ENCODE measurements at places on chromosomes 13 and 19.

DNA sequence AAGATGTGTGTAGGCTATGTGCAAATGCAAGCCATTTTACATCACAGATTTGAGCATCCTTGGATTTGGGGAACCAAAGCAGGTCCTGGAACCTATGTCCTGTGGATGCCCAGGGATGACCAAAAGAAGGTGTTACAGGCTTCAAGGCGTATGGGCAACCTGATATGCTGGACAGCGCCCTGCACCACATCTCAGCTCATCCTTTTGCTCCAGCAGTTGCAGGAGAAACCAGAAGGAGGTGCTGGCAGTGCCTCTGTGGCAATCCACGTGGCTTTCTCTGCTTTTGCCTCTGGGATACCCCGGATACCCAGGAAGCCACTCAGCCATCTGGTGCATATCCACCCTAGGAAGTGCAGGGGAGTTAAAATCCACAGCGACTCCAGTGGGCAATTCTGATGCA, 110.3 kb upstream of the VSTM2B start:
- no peak for DNase-seq

DNA sequence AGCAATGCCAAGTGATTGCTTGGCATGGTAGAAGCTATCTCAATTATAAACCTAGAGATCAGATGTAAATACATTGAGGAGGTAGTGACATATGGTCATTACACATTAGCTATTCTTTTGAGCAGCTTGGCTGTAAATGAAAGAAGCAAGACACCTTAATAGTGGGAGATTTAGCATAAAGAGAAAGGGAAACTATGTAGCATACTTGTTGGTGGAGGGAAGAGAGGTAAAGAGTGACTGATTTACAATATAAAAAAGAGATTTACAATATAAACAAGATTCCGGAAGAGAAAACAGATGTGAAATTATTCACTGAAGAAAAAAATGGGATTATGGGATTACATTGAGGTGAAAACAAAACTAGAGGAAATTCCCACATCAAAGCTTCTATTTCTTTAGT, 2009.6 kb downstream of the OLFM4 start:
- no peak for DNase-seq

- no peak for DNase-seq
Measured at GRCh38 chr19:32220951-32221350, 124.5 kb upstream of the ZNF507 start.

DNA sequence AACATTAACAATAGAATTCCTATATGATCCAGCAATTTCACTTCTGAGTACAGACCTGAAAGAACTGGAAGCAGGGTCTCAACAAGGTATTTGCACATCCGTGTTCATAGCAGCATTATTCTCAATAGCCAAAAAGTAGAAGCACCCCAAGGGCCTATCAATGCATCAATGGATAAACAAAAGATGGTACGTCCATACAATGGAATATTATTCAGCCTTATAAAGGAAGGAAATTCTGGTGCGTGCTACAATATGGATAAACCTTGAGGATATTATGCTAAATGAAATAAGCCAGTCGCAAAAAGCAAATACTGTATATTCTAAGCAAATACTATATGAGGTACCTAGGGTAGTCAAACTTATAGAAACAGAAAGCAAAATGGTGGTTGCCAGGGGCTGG, 30.8 kb upstream of the CEBPA start:
- no peak for DNase-seq

DNA sequence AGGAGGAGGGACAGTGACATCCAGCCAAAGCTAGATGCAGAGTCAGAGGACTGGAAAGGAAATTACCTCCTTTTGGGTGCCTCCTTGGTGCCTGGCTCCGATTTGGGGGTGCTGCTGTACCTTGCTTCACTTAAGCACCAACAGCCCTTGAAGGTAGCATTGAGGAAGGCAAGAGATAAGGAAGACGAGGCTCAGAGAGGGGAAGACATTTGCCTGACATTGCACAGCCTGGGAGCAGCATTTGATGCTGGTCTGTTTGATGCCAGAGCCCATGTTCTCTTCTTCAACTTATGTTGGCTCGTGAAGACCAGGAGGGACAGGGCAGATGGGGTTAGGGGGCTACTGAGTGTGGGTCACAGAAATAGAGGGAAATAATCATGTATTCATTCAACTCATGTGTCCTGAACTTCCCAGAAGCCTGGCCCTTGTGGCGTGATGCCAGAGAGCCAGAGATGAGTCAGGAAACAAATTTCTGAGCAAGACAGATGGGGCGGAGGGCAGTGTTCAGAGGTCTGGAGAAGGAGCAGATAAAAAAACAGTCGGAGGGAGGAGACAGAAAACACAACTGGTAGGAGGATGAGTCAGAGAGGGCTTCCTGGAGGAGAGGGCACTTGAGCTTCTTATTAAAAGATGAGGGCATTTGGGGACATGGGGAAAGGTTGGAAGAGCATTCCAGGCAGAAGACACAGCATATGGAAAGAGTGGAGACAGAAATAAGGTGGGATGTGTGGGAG, 3.0 kb upstream of the C19orf81 start:
- DNase-seq = no peak

DNA sequence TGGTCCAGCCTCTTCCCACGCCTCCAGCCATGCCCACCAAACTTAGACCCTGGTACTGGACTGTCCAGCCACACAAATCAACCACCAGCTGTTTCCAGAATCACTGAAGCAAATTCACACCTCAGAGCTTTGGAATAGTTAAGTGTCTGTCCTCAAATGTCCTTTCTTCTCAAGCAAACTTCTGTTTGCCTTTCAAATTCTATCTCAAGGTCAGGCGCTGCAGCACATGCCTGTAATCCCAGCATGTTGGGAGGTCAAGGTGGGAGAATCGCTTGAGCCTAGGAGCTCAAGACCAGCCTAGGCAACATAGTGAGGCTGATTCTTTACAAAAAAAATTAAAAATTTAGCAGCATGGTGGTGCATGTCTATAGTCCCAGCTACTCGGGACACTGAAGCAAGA, 19.4 kb upstream of the PRODH2 start:
- no peak for DNase-seq

GRCh38 chr19:11784356-11784755, 14.0 kb upstream of the ZNF491 start:
- no peak for DNase-seq

GRCh38 chr19:57816652-57817051, 1.9 kb upstream of the ZNF552 start:
- peak; percentile 15 for DNase-seq

- peak; percentile 25 for DNase-seq
Measured at GRCh38 chr19:42074513-42075363, 1.2 kb upstream of the ZNF574 start.

- DNase-seq = no peak
Measured at GRCh38 chr13:96851856-96852445, 142.3 kb downstream of the OXGR1 start.

DNA sequence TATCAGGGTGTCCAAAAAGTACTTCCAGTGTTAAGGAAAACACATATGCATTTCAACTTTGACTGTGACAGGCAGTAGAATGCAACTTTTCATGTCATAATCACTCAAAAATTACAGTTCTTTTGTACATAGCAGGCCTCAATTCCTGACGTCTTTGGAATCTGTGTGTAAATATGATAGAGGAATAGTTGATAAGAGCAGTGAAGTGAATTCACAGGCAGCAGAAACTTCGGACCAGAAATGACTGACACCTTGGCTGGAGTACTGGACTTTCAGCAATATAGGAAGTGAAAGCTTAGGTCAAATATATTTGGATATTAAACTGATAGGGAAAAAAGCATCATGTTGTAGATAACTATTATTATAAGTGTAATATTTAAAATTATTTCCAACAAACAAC, 1741.2 kb upstream of the PCDH20 start:
- DNase-seq = no peak

GRCh38 chr19:48874303-48875135, 2.3 kb downstream of the PPP1R15A start:
- DNase-seq = peak; percentile 19

DNA sequence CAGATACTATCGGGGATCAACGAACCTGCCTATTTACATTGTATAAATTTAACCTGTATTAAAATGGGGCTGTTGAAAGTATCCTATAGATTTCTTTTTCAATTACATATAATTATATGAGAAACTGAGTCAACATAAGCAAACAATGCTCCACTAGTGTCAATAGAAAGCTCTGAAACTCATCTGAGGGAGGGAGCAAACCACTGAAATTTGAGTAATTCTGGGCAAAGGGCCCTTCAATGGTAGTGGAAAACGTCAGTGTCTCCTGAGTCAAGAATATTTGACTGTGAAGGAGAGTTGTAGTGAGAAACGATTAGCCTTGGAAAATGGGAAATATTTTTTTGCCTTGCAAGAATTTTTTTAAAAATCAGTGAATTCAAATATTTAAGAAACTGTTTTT, 17.6 kb upstream of the VN1R4 start:
- no peak for DNase-seq

- DNase-seq = no peak
Measured at GRCh38 chr13:43676320-43676719, 110.5 kb downstream of the ENOX1 start.

DNA sequence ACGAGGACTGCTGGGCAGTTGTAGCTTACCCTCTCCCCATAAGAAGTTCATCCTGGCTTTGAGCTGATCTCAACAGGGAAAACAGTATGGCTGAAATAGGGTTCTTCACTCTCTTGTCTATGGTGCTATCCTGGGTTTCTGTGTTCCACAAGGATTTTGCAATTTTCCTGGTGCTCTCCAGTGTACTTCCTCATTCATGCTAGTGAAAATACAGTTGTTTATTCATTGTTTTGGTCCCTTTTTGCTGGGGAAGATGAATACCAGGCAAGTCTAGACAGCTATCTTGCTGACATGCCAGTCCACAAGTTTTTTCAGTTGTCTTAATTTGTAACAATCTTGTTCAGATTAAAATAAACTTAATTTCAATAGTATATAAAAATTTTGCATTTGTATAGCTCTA, 306.5 kb downstream of the DLEU7 start:
- no peak for DNase-seq

DNA sequence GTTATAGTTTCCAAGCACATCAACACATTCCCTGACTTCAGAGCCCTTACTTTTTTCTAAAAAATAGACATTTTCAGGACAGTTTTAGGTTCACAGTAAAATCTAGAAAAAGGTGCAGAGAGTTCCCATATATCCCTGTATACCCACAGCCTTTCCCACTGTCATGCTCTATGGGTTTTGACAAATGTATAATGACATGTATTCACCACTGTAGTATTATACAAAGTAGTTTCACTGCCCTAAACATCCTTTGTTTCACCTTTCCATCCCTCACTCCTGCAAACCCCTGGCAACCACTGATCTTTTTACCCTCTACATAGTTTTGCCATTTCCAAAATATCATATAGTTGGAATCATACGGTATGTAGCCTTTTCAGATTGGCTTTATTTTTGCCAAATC, 15.6 kb downstream of the NAA16 start:
- no peak for DNase-seq

DNA sequence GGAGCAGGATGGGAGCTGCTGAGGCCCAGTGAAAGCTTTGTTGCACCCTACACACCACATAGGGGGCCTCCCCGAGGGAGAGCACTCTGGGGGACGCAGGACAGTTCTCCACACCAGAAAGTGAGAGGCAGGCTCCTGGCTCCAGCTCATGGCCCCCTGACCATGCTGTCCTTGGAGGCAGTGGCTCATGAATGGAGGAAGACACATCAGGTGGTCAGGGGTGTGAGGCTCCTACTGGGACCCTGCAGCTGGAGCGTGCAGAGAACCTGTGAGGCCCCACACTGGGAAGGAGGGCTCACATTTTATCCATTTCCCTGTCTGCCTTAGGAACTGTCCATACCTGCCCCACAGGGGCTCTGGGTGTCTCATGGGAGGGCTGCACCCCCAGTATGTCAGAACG, 85.3 kb downstream of the ZNF536 start:
- no peak for DNase-seq

DNA sequence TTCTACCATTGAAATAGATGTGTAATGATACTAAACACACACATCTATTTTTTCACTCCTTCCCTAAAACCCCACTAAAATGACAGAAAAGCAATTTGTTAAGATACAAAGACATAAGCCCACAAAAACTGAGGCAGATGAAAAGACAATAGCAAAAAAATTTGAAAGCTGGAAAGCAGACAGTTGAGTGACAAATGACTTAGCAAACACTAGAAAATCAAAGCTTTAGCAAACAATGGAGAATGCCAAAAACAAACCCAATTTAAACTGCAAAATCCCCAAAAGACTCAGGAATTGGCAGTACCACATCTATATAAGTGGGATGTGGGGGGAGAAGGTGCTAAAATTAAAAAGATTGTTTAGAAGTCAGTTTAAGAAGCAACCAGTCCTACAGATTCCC, 9.5 kb downstream of the TSC22D1 start:
- DNase-seq = no peak

GRCh38 chr13:52842441-52842840, 6.0 kb downstream of the PCDH8 start:
- no peak for DNase-seq

DNA sequence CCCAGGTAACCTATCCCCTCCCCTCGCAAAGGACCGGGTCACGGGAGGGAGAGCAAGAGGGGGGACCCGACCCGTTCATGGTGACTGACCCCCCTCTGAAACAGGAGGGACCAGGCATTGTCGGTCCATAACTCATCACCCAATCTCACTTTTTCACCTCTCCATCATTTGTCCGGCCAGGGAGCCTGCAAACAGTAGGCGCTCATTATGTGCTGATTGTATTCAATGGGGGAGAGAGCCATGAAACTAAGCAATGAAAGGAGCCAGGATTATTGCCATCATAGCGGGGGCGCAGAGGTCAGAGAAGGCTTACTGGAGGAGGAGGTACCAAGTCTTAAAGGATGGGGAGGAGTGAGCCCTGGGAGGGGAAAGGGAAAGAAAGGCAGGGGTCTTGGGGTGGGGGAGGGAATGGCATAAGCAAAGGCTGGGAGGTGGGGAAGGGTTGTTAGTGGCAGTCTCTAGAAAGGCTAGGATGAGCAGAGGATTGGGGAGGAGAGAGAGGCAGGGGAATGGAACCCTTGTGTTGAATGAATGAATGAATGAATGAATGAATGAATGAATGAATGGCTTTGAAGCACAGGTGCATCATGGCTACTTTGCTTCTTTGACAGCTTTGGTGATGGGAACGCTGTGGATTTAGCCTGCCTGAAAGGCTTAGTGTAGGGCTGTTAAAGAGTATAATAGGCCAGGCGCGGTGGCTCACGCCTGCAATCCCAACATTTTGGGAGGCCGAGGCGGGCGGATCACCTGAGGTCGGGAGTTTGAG, 1.4 kb downstream of the SHFL start:
- DNase-seq = no peak

DNA sequence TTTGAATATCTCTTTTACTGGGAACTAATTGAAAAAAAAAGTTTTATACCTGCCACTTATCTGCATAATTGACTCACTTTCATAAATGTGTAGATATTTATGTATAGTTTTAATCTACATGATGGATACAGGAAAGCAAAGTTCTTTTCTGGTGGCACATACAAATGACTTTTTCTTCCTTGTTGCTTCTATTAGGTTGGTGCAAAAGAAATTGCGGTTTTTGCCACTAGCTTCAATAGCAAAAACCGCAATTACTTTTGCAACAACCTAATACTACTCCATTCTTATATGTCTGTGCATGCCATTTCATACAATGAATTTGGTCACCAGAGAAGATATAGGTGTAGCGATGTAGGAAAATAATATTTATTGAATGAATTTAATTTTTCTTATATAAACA, 344.5 kb upstream of the PCDH20 start:
- DNase-seq = no peak

- peak; percentile 4 for DNase-seq
Measured at GRCh38 chr13:108961542-108962125, 332.2 kb downstream of the MYO16 start.

GRCh38 chr19:55591555-55591954, 7.8 kb downstream of the FIZ1 start:
- DNase-seq = no peak

Data from activated CD8-positive, alpha-beta T cell treated with anti-CD3 and anti-CD28 coated beads for 36 hours (primary cell).